CD4-positive, alpha-beta memory T cell (primary cell): ENCODE measurements at places on chromosomes 5 and 9. TPM values are rescaled to one million over a fixed set of nuclear protein-coding genes. Genes with fewer than 3 reads are reported as not detected.

Gene ARSI
- not detected for total RNA-seq

Gene MYO10
- total RNA-seq: not detected

DNA sequence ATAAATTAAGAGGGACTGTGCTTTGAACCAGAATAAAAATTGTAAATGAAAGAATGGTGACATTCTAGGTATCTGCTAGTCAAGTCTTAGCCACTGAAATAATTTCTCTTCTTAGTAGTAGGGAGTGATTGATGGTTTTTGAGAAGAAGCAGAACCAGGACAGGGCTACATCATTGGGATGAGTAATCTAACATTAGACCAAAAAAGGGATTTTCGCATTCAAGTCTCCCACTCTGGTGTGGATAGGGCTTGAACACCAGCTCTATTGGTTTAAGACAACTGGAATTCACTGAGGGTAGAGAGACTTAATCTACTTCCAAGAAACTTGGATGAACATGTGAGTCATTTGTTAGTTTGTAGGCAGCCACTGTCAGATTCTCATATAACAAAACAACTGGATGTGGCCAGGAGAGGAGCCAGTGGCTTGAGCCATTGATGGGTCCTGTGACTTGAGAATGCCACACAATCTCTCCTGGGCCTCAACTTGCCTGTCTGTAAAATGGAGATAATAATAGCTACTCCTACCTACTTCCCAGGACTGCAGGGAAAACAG lies 16.6 kb downstream of the FAT2 start:
- no peak for DNase-seq

Gene SH3GL2
- not detected for total RNA-seq

Gene KIF20A
- total RNA-seq: not detected

- DNase-seq: no peak
Observed at GRCh38 chr5:168721002-168721753, 142.0 kb upstream of the PANK3 start.

DNA sequence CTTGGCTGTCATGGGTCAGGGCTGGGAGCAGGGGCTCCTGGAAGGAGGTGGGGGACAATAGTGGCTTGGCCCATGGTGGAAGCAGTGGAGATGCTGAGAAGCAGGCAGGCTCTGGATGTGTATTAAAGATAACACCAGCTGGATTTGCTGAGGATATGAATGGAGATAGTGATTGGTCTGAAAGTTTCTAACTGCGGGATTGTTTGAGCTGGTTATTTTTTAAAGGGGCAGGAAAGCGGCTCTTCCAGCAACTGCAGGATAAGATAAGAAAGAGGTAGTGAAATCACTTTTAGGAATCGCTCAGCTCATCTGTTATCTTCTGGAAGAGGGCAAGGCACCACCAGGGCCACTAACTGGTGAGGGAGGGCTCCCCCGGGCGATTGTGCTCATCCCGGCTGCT lies 125.5 kb downstream of the TENT4A start:
- DNase-seq: no peak
